ENCODE measurements at places on chromosomes 2 and 18.

DNA sequence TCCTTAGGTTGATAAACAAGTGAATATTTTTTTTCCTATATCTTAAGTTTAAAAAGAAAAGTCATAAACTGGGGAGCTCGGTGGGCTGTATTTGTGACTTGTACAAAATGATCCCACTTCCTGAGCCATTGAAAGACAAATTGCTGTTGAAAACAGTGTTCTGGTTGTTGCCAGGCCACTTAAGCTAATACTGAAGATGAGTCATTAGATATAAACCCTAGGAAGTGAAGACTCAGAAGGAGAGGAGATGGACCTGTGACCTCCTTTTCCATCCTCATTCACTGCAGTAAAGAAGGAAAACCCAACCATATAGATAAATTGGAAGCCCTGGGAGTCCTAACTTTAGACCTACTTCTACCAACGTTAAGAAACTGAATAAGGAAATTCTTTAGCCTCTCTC, 46.2 kb upstream of the SERPINE2 start:
- DNase-seq, result no peak

- no peak for DNase-seq
Measured at GRCh38 chr2:39202639-39203369, 41.0 kb downstream of the CDKL4 start.

DNA sequence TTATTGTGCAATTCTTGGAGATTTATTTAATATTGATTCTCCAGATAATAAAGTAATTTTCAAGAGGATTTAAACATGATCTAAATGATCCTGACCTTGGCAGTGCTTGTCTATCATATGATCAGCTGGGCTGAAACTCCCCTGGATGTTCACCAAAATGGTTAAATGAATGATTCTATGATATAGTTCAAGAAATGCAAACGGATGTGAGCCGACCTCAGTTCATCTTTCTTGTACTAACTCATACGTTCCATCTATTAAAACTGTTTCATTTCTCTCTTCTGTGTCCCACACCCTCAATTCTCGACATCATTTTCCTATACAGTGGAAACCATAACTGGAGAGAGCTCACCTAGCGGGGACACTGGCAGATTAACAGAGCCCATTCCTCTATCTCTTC, 281.7 kb upstream of the CCDC68 start:
- DNase-seq, result no peak

DNA sequence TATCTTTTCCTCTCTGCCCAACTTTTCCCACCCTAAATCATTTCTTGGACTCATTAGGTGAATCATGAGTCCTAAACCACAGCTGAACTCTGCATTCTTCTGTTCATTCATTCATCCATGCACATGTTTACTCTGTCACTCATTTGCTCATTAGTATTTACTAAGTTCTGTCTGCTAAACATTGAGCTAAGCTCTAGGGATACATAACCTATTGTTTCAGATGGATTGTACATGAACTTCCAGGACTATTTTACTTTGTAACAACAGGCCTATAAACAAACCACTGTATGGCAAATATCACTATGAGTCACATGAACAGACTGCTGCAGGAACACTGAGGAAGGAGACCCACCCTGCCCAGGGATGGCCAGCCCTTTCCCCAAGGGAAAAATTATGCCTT, 14.6 kb upstream of the DYNC2LI1 start:
- DNase-seq, result no peak

- no peak for DNase-seq
Measured at GRCh38 chr2:26521054-26521912, 43.4 kb upstream of the OTOF start.

DNA sequence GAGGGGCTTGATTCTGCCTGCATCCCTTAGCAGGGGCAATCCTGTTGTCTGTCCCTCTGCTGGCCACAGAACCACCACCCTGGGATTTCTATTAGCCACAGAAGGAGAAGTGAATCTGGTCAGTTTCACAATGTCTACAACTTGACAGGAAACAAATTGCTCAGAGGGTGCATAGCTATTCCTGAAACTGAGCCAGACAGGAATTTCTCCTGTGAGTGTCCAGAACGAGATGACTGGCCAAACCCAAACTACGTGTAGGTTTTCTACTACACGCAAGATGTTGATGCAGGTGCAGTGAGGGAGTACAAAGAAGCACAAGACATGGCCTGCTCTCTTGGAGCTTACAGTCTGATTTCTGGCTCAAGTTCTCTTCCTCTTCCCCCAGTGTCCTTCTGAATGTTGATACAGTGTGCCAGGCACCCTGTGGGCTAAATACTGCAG, 201.9 kb downstream of the CLIP4 start:
- DNase-seq, result no peak

- DNase-seq, result no peak
Measured at GRCh38 chr2:20451761-20452499, 5.1 kb downstream of the RHOB start.

GRCh38 chr2:235165631-235166030, 213.8 kb downstream of the SH3BP4 start:
- no peak for DNase-seq
